ENCODE measurements at places on chromosomes 3 and 15. TPM values are rescaled to one million over a fixed set of nuclear protein-coding genes. Genes with fewer than 3 reads are reported as not detected.
A peak's percentile ranks its signal among the peaks of the same experiment; 100 is the strongest.

DNA sequence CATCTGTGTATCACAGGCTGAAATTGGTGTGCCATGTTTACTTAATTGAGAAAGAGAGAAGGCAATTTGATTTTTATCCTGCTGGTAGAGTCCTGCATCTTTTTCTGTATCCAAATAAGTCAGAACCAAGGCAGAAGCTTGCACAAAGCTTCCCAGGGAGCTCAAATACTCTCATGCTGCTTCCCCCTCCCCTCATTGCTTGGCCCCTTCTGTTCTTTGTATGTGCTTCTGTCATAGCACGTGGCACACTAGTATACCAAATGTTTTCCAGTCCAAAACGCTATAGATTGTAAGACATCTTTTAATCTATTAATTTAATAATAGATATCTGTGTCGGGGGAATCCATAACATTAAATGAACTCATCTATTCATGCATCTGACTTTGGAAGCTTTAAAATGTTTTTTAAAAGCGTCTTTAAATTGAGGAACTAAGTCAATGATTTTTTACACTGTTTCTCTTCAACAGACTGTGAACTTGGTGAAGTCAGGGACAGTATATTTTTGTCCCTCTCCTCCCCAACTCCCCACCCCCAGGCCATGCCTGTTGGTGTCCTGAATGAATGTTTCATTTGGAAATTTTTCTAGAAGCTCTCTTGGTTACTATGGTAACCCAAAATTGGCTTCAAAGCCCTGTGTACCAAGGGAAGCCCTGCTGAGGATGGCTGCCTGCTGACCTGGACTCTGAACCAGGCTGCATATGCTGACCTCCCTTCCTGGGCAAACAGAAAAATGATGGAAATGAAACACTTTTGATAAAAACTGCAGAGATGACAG is 26.2 kb upstream of the SLC35G2 start:
- no peak for DNase-seq

GRCh38 chr3:149658744-149659497 is 1.1 kb upstream of the WWTR1 start:
- DNase-seq = peak; percentile 79

DNA sequence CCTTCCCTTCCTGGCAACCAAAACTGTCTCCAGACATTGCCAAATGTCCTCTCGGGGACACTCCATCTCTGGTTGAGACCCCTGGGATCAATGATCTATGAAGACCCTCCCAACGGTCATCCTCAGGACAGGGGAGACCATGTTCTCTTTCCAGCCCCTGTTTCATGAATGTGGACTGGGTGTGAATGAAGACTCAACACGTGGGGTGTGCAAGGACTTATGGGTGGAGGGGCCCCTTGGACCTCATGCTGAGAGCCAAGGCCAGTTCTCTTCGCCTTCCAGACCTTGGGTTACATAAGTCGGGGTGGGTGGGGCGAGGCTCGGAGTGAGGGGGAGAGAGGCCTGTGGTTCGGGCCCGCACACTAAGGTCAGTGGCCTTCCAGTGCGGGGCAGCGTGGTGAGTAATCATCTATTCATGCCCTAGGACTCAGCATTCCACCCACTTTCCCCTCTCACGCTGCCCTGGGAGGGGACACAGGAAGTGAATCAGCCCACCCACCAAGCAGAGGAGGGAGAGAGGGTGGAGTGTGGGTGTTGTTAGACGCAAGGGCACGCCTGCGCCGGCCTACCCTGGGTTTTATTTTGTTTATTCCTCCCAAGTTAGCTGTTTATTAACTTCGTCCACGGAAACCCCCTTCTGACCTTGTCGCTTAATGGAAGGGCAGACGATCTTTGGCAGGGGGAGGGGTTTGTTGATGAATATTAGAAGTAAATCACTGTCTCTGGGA is 6.7 kb downstream of the PAQR5 start:
- peak; percentile 21 for DNase-seq

DNA sequence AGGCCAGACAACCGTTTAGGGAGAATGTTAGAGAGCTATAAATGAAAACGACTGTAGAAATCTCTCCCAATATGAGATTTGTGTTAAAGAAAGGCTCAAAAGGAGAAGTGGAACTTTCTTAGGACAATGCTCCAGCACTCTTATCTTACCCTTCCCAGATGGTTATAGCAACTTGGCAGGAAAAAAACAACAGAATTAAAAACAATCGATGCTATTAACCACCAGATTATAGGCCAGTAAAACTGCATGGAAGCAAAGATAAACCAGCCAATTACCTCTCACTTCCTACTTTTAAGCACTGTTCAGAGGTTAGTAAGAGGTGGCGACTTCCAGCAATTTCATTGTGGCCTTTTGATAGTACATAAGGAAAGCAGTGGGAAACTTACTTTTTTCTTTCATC is 72.9 kb downstream of the TMCC1 start:
- no peak for DNase-seq

GRCh38 chr3:52879090-52879489 is 18.3 kb downstream of the STIMATE start:
- no peak for DNase-seq

- no peak for DNase-seq
Observed at GRCh38 chr3:69052472-69052898, 352 bp upstream of the TMF1 start.

Gene NMNAT3
- total RNA-seq = 3.5 TPM

All from H1 (cell line).